ENCODE measurements at places on chromosomes 5 and 9.

- no peak for DNase-seq
These were observed 14.1 kb upstream of the INIP start for GRCh38 chr9:112731971-112732370.

DNA sequence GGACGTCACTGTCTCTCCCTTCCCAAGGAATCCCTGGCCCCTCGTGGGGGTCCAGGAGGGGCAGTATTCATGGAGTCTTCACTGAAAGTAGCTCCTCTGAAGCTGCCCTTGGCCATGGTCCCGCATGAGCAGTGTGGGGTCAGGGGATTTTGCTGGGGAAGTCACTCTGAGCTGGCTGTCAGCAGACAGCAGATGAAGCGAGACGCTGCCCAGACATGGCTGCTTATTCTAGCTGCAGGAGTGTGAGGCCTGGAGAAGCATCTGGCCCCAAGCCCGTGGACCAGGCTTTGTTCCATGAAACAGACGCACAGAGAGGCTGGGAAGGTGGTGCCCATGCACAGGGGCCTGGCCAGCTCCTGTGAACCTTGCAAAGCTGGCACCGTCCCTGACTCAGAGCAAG, 21.5 kb upstream of the ASS1 start:
- no peak for DNase-seq

DNA sequence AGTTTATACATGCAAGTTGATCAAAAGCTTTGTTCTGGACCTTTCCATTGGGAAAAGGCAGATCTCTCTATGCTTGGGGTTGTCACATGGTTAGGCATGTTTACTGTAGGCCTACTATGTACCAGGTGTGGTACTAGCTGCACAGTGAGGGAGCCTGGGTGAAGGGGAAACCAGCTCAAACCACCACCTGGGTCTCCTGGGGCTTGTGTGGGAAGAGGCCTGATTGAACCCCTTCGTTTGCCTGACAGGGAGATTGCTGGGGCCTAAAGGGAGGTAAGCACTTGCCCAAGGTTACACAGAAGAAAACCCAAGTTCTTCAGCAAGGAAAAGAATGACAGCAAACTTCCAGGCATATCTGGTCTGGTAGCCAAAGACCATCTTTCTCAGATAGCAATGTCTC, 145.9 kb downstream of the MELK start:
- DNase-seq: no peak

DNA sequence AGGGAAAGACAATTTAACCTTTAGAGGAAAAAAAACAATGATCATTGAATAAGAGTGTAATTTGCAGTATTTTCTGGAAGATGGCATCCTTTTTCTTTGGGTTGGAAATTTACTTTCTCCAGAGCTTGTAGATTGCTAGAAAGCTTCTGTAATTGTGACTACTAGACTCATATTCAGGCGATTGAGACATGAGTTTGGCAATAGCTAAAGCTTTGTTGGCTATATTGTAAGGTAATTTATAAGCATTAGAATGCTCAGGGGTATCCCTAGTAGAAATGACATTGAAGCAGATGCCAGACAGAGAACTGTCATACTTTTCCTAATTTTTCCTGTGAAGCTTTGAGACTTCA, 115.3 kb downstream of the UNC13B start:
- no peak for DNase-seq

GRCh38 chr5:172835290-172835993, 1.4 kb downstream of the ERGIC1 start:
- no peak for DNase-seq

- no peak for DNase-seq
These were observed 191.8 kb downstream of the ESM1 start for GRCh38 chr5:54793468-54794134.

GRCh38 chr9:92696619-92697018, 26.7 kb upstream of the IPPK start:
- DNase-seq: no peak

DNA sequence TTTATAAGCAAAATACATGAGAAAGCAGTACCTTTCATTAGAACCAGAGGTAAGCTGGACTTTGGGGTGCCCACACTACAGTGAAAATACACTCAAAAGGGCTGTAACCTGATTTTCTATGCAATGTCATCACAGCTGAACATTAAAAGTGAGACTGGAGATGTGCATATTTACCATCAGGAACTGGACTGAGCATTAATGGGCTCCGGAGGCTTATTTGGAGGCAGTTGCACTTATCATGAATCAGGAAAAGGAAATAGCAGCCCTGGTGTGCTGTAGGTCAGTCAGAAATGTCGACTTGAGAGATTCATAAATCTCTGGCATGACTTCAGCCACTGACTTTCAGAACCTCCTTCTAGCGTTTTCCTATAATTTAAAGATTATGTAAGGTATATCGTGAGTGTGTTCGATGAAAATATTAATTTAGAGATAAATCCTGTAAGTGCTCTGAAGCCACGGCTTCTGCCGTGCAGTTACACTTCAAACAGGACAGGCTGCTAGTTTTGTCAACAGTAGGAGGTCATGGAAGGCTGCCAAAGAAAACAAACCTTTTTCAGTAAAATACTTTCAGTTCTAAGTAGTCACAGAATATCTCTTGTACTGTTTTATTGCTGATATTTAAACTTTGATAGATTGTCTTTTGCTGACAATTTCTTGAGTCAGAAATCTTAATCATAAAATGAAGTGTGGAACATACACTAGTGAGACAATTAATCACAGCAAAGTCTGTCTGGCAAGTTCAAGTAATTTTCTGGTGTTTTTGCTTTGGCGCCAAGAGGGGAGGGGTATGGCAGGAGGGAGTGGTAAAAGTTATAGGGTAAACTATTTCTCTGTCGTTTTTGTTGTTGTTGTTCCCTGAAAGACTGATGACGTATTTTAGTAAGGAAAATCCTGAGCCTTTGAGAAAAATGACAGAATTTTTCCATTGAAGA, 939.7 kb downstream of the NR2F1-AS1 start:
- DNase-seq: no peak

GRCh38 chr9:84677080-84677479, 7.6 kb downstream of the NTRK2 start:
- DNase-seq: no peak

DNA sequence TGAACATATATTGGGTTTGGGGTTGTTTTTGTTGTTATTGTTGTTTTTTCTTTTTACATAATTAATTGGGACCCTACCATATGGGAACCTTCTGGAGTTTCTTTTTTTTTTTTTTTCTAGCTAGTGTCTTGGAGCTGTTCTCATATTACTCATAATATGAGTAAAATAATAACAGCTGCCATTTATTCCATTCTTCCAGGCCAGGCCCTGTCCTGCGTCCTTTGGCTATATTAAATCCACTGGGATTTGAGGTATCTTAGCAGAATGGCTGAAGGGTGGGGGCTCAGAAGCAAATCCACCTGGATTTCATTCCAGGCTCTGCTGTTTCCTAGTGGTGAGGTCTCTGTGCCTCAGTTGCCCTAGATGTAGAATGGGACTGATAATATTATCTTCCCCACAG, 47.2 kb upstream of the RPL26L1 start:
- DNase-seq: no peak

DNA sequence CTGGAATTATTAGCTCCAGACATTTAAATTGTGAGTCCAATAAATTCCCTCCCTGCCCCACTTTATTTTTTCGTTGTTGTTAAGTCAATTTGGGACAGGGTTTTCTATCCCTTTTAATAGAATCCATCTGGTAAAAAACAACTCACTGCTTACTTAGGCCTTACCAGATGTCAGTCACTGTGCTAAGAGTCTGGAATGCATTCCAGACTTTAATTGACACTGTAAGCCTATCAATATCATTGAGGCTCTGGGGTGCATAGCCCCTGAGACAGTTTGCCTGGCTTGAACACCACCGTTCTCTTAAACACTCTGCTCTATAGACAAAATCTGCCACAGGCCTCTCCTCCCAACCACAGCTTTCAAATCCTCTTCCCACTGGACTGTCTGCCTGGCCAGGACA, 175.9 kb downstream of the NSG2 start:
- no peak for DNase-seq

GRCh38 chr5:59069438-59070079, 486.7 kb downstream of the RAB3C start:
- DNase-seq: no peak

GRCh38 chr9:114685951-114686350, 4.0 kb upstream of the TEX48 start:
- DNase-seq: no peak

DNA sequence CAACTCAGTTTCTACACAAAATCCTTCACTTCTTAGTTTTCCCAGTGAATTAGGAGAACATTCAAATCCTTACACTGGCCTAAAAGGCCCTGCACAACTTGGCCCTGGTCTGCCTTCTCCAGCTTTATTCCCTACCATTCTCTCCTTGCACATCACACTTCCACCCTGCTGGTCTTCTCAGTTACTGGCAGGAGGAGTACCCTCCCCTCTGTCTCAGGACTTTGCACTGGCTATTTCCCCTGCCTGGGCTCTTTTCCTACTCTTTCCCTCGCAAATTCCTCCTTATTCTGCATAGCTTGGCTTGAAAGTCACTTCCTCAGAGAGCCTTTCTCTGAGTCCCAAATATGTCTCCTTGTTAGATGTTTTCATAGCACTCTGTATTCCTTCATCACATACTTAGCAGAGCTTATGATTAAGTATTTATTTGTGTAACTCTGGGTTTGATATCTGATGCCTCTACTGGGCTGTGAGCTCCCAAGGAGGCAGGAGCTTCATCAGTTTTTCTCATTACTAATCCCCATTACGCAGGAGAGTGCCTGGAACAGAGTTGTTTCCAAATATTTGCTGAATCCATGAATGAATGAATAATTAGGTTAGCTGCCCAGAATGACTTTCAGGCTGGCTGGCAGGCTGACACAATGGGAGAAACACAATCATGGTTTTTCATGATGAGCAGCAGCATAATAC, 159.8 kb upstream of the KLF9 start:
- DNase-seq: no peak

DNA sequence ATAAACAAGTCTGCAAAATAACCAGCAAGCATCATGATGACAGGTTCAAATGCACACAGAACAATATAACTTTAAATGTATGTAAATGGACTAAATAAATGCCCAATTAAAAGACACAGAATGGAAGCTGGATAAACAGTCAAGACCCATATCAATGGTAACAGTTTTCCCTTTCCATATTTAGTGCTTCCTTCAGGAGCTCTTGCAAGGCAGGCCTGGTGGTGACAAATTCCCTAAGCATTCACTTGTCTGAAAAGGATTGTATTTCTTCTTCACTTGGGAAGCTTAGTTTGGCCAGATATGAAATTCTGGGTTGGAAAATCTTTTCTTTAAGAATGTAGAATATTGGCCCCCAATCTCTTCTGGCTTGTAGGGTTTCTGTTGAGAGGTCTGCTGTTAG, 120.2 kb upstream of the RASA1 start:
- DNase-seq: no peak

DNA sequence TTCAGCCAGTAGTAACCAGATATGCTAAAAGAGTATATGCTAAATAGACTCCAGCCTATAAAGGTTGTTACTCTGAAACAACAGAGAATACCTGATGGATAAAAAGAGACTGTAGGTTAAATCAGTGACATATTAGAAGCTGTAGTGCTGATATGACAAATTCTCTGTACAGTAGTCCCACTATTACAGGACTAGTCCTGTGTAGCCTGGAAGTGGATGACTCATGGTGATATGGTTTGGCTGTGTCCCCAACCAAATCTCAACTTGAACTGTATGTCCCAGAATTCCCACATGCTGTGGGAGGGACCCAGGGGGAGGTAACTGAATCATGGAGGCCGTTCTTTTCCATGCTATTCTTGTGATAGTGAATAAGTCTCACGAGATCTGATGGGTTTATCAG, 276.2 kb upstream of the POU5F2 start:
- no peak for DNase-seq

- DNase-seq: no peak
These were observed 34.6 kb downstream of the OXCT1 start for GRCh38 chr5:41835645-41836044.

DNA sequence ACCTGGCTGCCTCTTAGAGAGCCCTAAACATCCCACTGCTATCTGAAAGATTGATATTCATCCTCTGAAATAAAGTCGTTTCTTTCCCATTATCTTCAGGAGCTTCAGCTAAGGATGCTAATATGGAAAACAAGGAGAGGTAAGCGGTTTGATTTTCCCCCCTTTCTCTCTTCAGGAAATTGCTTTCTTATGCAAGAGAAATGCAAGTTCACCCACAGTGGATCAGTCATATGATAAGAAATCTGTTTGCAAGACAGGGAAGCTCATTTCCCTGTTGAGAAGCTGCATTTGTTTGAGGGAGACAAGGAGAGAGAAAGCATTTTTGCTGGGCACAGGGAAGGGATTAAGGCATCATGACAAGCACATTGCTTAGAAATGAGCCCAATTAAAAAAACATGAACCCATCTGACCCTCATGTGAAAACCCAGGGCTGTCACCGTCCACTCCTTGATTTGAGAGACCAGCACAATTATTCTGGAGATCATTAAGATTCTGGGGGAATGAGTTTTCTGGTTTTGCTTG, 53.7 kb upstream of the BOD1 start:
- no peak for DNase-seq

DNA sequence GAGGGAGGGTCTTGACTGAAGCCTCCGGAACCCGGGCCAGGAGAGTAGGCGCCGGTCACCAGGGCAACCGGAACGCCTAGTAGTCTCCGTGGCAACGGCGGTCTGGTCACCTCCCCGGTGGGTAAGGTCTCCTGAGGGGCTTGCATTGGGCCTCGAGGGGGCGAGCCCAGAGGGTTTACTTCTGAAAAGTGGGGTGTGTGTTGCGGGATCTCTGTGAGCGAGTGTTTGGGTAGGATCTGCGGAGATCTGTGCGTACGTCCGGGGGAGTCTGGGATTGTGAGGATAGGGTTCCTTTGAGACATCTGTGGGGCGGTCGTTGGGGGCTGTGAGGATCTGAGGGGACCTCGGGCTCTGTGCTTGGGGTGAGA, at the start of gene FAM221B:
Gene FAM221B (minus strand): TSS at position 17 of the 368 bp plus-strand sequence. CDS start 2,571 bp downstream, outside the sequence.
- DNase-seq: no peak

GRCh38 chr5:86152988-86153560, 464.7 kb upstream of the COX7C start:
- no peak for DNase-seq

DNA sequence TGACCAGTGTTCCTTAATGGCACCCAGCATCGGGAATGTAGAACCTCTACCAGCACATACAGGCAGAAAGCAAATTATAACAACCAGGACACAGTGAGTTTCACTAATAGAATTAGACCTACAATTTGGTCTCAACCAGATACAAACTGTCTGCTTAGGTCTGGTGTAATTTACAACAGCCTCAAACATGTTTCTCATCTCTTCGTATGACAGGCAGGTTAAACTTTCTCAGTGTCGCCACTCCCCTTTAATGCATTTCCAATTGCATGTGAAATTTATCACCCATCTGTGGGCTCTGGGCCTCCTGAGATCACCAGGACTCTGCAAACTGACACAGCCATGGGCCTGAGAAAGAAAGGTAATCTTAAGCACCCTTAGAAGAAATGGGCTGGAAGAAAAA, 218.7 kb downstream of the DCP2 start:
- no peak for DNase-seq

GRCh38 chr9:76162086-76162730, 232.0 kb downstream of the RFK start:
- DNase-seq: no peak
